ENCODE measurements at places on chromosomes 12 and 14.

GRCh38 chr14:53037016-53037415 is 86.2 kb upstream of the FERMT2 start:
- DNase-seq: no peak

DNA sequence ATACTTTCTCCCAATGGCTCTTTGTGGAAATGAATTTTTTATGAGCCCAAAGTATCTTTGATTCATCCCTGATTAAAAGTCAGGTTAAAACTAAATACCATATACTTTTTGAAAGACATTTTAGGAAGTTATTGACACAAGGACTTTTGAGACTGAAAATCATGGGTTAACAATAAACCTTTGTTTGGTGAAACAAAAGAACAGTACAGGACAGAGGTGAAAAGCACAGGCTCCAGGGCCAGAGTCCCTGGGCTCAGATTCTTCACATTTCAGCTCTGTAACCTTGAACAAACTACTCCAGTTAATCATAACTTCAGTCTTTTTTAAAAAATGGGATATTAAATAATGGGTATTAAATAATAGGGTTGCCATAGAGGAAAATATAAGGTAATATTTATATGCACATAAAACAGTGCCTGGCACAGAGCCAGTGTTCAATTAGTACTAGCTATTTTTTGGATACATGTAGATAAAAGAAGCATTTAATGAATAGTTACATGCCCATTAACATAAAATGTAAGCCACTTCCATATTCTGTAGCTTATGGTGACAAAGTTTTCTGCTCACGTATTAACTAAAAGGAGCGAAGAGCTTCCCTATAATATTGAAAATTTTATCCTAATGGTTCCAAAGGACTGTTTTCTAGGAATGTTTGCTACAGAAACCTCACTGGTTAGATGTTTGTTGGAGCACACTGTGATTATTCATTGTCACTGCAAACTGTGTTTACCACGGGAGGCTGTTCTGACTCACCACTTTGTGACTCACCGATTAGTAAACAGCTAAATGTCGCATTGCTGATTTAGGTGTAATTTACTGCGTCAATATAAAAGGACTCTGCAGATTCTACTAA is 255.4 kb downstream of the DAD1 start:
- DNase-seq: no peak

- DNase-seq: no peak
These were observed 7.3 kb upstream of the CLMN start for GRCh38 chr14:95326987-95327386.

- no peak for DNase-seq
These were observed 114.2 kb downstream of the PCNX1 start for GRCh38 chr14:71021347-71022011.

DNA sequence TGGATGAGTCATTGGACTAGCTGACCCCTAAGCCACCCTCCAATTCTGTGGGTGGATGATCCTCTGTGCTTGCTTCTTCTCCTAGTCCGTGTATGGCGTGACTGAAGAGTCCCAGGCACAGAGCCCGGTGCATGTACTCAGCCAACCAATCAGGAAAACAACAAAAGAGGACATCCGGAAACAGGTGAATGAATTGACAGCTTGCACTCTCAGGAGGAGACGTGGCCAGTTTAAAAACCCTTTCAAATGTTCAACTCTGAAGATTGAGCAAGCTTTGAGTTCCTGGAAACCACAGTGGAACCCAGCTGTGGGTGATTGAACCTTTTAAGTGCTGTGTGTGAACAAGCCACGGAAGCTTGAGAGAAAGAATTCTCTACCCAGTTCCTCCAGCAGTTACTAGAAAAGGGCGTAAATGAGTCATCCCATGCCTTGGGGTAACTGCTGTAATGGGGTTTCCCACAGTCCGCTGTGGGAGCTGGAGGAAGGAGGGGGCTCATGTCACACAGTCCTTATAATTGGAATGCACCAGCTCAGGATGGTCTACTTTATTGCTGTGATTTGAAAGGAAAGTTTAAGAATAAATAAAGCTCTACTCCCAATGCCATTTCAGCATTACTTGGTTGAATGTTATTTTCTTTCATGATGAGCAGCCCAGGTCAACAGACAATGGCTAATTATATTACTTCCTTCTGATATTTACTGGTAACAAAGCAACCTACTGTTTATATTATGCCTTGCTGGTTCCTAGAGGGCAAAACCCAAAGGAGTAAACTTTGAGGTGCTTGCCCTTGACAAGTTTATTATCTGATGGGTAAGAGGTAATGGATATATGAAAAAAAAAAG is 417.0 kb downstream of the DPF3 start:
- DNase-seq: peak; percentile 54

- DNase-seq: no peak
These were observed 493.5 kb downstream of the NAV3 start for GRCh38 chr12:78324234-78324633.

DNA sequence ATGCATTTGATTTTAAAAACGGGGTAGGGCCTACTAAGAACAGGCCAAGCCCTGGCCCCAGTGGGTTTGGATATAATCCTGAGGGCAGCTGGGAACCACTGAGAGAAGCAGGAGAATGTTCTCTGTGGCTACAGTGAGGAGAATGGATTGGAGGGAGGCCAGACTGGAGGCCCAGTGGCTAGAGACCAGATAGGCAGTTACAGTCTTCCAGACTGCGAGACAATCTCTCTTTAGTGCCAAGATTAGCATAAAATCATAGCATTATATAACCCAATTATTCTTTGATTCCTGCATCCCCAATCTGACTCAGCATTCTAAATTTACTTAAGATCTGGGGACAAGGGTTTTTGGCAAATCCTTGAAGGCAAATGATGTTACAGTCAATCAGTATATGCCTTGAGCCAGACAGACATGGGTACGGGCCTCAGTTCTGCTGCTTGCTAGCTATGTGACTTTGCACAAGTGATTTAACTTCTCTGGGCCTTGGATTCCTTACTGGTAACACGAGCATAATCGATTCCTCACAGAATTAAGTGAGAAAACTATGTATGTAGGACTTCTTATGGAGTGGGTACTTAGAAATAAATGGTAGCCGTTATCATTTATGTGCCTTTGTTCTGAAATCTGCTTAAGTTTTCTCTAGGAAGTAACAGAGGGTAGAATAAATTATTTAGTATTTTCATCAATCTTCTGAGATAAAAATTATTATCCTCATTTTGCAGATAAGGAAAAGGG is 18.3 kb downstream of the NINJ2 start:
- no peak for DNase-seq

DNA sequence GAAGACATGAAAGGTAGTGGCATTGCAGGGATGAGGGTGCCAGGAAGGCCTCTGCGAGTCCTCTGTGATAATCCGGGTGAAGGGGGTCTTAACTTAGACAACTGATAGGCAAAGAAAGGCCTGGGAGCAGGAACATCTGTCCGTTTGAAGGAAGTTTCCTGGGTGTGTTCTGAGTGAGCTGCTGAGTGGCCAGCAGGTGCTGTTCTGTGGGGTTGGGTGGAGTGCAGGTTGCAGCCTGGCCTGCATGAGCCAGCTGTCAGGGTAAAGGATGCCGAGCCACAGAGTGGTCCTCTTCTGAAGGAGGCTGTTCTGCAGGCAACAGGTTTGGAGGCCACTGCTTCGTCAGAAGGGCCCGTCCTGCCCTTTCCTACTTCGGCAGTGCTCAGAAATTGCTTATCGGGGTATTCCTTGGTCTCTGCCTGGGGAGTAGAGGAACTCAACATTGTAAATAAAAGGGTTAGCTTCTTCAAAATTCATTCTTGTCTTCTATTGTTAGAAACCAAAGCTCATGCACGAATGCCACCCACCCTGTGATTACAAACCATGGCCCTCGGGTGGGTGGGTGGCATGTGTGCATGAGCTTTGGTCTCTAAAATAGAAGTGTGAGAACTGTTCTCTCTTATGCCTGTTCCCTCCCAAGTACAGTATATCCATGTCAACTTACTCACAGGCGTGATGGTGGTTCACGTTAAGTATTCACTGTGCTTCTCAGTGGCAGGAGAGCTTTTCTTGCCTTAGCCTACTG is 118.9 kb downstream of the CHST11 start:
- DNase-seq: no peak

GRCh38 chr12:39873065-39873464 is 232.8 kb downstream of the SLC2A13 start:
- no peak for DNase-seq

Measured in stimulated activated CD4-positive, alpha-beta T cell treated with anti-CD3 and anti-CD28 coated beads, Interleukin-15, amount 100 ng/mL, for 48 hours (primary cell).